ENCODE measurements at places on chromosomes 6 and 20. TPM values are rescaled to one million over a fixed set of nuclear protein-coding genes. Genes with fewer than 3 reads are reported as not detected.

Gene FAM184A
- polyA plus RNA-seq, result 1.7 TPM

Gene VARS2
- 20.9 TPM for polyA plus RNA-seq

Gene MYLK4
- 0.25 TPM for polyA plus RNA-seq

Gene FBXO30
- polyA plus RNA-seq, result 1.3 TPM

Gene BRD2
- polyA plus RNA-seq, result 118 TPM

Gene LAMA2
- 9.7 TPM for polyA plus RNA-seq

Gene KHDRBS2
- polyA plus RNA-seq, result not detected

Gene TTLL9
- 0.06 TPM for polyA plus RNA-seq

Gene EDN1
- polyA plus RNA-seq, result 3.5 TPM

Gene CTCFL
- not detected for polyA plus RNA-seq

Gene TMEM217
- 0.90 TPM for polyA plus RNA-seq

Gene HTR1B
- not detected for polyA plus RNA-seq

Gene BEND6
- 0.09 TPM for polyA plus RNA-seq
